Naive thymus-derived CD4-positive, alpha-beta T cell (primary cell): ENCODE measurements at places on chromosomes 16 and 17.

- DNase-seq: no peak
These were observed 603 bp upstream of the TMEM95 start for GRCh38 chr17:7354262-7354843.

DNA sequence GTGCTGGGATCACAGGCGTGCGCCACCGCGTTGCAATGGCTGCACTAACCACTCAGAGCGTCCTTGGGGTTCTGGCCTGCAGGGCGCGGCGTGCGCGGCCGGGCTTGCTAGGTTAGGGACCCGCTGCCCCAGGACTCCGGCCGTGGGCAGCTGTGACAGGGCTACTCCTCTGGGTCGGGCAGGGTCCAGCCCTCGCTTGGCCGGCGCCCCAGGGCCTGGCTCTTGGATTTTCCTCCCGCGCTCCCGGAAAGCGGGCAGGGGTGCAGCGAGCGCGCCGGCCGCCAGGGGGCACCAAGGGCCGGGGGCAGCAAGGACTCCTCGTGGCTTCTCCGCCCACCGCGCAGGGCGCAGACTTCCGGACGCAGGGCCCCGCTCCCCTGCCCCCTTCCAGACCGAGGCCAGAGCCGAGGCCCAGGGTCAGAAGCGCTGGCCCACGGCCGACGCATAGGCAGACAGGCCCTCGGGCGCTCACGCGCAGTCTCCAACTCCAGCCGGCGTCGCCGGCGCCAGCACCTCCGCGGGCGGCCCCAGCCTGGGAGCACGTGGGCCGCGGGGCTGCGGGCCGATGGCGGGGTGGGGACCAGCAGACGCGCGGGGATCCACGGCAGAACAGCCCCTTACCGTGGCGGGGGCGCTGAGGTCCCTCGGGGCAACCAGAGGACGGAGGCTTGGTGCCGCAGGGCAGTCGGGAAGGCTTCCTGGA, 355 bp downstream of the TLE7 start:
- DNase-seq: peak; percentile 18

DNA sequence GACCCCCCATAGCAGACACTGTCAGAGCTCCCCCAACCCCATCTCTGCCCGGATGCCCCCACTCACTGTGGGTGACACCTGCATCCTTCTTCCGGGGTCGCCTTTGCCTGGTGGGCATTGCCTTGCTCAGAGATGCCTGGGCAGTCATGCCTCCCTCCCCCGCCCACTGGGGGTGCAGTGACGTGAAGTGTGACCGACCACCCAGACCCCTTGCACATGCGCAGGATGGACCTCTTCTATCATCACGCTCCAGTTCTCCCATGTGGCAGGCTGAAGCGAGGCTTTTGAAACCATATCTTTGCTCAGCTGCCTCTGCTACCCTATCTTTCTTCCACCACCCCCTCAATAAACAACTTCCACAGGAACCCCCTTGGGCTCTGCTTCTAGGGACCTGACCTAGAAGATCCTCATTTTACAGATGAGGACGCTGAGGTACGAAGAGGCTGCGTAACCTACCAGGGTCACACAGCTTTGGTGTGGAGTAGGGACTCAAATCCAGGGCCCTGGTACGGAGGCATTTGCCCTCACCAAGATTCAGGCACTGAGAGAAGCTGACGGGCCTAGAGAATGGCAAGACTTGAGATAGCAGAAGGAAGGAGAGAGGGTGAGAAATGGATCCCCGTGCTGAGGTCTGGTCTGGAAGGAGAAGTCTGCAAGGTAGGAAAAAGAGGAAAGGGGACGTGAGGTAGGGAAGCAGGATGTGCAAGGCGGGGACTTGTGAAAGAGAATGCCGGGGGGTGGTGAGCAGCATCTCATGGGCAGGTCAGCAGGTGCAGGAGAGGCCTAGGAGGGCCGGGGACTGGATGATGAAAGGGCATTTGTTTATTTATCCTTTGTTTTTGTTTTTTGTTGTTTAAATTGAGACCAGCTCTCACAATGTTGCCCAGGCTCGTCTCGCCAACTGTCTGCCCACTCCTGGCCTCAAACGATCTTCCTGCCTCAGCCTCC, 14.4 kb downstream of the NLRC5 start:
- DNase-seq: no peak

DNA sequence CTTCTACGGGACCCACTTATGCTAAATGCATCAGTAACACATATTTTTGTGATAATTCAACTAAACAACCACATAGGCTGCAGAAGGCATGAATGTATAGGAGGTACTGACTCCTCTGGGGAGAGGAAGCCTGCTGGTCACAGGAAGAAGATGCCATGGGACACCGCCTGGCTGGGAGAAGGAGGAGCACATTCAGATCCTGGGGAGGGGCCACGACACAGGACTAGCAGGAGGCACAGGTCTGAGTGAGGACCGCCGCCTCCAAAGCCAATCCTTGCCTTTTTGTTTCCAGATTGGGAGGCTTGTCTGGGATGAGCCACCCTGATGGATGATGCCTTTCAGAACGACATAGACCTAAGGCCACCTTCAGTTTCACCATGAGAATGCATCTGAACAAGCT, 34.6 kb downstream of the MBTPS1 start:
- no peak for DNase-seq

DNA sequence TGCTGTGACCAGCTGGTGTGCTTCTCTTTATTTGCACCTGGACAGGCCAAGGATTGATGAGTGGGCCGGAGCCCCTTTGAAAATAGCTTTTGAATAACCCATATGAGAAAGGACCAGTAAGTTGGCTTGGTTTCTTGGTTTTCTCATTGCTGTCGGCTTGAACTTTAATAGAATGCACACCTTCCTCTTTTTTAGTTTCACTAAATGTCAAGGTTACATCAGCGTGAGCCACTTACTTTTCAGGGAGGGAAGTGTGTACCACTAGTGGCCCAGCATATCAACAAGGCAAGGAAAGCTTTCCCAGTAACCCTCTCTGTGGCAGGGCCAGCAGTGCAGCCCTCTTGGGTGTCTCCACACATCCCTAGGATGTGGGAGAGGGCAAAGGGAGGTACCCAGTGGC, 433.3 kb downstream of the CA10 start:
- DNase-seq: no peak

- DNase-seq: no peak
These were observed 247.4 kb downstream of the PRKCA start for GRCh38 chr17:66549731-66550207.

DNA sequence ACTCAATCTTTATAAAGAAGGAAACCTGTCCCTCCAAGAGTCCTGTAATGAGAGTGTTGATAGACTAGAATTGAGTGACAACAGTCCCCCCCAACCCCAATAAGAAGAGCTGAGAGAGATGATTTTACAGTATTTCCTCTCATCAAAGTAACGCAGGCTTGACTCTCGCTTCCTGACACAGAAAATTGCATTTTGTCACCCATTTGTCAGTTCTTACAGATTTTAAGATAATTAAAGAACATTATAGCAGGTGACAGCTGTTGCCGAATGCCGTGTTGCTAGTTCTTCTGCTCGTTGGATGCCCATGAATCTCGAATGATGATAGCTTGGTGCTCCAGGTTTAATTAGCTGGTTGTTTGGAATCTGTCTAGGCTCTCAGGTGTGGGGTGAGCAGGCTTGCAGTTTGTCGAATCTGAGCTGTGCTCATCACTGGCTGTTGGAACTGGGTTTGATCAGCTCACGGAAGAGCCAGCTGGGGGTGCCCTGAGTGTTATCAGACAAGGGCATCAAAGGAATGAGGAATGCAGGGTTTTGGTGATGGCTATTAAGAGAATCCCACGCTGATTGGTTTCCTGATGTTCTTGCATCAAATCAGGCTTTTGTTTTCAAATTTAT, 84.8 kb upstream of the CPHXL start:
- no peak for DNase-seq

- DNase-seq: no peak
These were observed 10.4 kb downstream of the GALK1 start for GRCh38 chr17:75754378-75755204.

GRCh38 chr16:89052890-89053724, 40.5 kb upstream of the ACSF3 start:
- peak; percentile 20 for DNase-seq

- no peak for DNase-seq
These were observed 20.3 kb downstream of the SPNS3 start for GRCh38 chr17:4453812-4454591.

- no peak for DNase-seq
These were observed 148.4 kb upstream of the FAM20A start for GRCh38 chr17:68749349-68750207.

DNA sequence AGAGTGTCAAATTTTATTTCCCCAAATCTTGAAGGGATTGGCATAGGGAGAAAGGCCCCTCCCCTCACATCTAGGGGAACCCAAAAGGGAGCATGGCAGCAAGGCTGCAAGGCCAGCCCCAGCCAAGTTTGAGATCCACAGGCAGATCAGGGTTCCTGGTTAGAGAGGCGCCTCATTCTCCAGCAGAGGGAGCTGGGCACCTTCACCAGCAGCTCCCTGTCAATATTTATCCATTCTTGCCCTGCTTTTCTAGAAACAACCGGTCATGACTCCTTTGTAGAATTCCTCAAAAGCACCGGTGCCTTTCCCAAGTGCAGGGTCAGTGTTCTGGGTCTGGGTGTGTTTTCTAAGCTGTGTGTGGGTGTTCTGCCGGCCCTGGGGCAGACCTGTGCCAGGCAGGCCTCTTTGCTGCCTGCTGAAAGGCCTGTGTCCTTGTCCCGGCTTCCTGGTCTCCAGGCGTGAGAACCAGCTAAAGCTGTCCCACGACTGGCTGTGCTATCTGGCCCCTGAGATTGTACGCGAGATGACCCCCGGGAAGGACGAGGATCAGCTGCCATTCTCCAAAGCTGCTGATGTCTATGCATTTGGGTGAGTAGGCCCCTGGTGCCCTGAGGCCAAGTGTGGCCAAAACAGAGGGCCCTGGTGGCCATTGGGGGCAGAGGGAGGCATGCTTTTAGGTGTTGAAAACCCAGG, 21.2 kb upstream of the LGALS9 start:
- DNase-seq: peak; percentile 22

- no peak for DNase-seq
These were observed 50.2 kb downstream of the DNAH3 start for GRCh38 chr16:21100447-21100846.

DNA sequence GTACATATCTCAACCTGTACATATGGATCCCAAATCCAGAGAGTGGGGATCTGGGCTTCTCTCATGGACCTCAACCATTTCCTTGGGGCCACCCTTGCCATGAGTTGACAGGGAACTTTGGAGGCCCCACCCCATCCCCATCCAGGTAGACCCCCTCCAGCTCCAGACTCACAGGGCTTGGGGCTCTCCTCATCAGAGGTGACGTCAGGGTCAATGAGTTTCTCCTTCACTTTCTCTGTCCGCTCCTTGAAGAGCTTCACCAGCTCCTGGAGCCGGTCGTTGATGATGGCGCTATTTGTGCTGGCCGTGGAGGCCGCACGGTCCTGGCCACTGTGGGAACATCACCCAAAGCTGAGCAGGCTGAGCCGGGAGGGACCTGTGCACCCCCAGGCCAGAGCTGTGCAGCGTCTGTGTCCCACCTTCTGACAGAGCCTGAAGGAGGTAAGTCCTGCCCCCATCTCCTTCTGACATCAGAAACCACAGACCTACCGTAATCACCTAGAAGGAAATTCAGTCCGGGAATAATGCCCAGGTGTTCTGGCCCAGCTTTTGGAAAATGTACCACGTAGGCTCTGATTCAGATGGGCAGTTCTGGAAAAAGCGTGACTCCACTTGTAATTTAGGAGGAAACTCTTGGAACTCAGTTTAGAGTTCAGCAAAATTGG, 50.6 kb downstream of the CNGB1 start:
- DNase-seq: no peak

DNA sequence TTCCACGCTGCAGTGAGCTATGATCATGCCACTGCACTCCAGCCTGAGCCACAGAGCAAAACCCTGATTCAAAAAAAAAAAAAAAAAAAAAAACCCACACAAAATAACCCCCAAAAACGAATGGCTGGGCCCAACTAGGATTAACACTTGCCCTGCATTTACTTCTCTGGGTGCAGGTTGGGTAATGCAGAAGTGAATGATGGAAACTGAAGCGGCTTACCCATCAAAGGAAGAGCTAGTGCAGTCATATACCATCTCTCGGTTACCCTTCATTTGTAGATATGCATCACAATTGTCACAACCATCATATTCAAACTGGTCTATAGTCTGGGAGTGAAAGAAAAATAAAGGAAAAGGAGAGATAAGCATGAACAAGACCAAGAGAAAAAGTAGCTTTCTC, 819 bp downstream of the SUPT4H1 start:
- DNase-seq: no peak

DNA sequence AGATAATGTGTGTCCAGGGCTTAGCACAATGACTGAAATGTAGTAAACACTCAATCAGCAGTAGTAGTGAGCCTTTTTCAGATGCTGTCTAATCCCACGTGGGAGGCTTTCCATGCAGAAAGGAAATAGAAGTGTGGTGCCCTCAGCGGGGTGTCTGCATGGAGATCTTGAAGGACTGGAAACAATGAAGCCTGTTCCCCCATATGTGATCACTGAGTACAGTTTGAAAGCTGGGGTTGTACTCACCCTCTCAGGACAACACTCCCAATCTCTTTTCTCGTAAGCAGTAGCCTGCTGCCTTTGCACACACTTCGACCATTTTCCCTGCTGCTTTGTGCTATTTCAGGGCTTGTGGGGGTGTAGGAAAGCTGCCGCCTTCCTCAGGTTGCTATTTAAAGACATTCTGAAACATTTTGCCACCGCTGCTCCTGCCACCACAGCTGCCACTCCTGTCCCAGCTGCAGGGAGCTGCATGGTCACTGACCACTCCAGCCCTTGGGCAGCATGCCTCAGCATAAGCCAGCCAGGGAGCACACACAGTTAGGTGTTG, 40.6 kb upstream of the HAS3 start:
- no peak for DNase-seq

DNA sequence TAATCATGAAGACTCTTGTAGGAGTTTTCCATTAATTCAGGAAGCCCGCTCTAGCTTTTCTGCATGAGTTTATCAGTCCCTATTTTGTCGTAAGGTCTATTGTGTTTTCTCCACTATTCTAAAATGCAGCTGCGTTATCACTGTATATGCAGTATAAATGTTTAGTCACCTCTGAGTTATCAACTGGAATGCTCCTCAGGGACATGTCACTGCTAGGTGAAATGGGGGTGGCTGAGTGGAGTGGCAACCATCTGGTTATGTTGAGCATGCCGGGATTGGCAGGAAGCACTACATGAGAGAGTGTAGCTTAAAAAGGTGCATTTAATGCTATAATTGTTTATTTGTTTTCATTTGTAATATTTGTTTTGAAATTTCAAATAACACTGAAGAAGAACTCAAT, 285.2 kb upstream of the ELAC2 start:
- no peak for DNase-seq
